Ureter (tissue), 1 donor: ENCODE measurements at places on chromosomes 5 and 9. TPM values are rescaled to one million over a fixed set of nuclear protein-coding genes. Genes with fewer than 3 reads are reported as not detected.

The GRIA1 gene
- total RNA-seq, result not detected

The DOLK gene
- total RNA-seq, result 14.2 TPM

GRCh38 chr5:17077440-17078233 is 139.8 kb upstream of the BASP1 start:
- no peak for DNase-seq

DNA sequence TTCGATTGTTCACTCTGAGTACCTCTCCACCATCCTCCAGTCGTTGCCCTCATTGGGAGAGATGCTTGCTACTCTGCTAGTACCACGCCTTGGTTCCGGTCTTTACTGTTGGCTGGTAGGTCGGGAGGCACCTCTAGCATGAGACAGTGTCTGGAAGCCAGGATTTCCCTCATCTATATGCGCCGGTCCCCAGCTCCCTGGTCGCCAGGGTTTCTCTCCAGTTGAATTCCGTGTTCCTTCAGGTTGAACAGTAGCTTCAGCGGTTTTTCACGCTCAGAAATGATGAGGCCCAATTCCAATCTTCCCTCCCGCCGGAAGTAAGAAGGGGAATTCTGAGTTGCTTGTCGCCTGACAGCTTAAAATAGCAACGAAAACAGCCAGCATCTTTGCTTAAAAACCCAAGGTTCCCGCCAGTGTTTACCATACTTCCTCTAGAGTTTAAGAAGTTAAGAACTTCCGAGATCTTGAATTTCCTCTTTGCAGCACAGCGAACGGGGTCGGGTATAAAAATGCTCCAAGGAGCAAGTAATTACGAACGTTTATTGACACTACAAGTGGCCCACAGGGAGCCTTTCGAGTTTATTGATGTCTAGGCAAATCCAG is 1.3 kb upstream of the ST8SIA4 start:
- no peak for DNase-seq

The EQTN gene
- total RNA-seq, result 0.44 TPM

The C9orf153 gene
- 0.36 TPM for total RNA-seq
